ENCODE measurements at places on chromosomes 16 and 17.

DNA sequence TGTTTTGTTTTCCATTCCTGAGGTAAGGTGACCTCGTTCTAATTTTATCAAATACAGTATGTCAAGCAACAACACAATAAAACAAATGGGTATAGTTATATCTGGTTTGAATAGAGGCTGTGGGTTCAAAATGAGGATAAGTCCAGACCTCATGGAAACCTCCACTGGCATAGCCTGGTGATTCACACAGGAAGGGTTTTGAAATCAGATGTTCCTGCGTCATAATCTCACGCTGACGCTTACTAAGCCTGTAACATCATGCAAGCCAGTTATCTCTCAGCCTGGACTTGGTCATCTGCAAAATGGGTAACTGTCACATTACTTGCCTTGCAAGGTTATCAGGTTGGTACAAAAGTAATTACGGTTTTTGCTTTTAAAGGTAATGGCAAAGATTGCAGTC, 1056.3 kb upstream of the EEF2KMT start:
- no peak for DNase-seq

DNA sequence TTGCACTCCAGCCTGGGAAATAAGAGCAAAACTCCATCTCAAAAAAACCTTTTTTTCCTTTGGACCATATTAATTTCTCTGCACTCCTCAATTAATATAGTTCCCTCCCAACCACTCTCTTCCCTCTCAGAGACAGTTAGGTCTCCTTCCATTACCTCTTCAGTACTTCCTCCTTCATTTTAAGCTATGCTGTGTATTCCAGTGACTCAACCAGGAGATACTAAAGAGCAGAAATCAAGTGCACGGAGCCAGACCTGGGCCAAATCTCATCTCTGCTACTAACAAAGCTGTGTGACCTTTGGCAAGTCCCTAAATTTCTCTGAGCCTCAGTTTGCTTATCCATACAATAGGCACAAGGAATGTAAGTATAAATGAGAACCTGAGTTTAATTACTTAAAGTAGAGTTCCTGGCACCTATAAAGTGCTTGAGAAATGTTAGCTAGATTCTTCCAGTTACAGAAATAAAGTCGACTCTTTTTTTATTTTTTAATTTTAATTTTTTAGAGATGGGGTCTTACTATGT, 8.5 kb downstream of the PECAM1 start:
- no peak for DNase-seq

- DNase-seq: no peak
Observed at GRCh38 chr16:22304411-22304810, 7.2 kb downstream of the POLR3E start.

DNA sequence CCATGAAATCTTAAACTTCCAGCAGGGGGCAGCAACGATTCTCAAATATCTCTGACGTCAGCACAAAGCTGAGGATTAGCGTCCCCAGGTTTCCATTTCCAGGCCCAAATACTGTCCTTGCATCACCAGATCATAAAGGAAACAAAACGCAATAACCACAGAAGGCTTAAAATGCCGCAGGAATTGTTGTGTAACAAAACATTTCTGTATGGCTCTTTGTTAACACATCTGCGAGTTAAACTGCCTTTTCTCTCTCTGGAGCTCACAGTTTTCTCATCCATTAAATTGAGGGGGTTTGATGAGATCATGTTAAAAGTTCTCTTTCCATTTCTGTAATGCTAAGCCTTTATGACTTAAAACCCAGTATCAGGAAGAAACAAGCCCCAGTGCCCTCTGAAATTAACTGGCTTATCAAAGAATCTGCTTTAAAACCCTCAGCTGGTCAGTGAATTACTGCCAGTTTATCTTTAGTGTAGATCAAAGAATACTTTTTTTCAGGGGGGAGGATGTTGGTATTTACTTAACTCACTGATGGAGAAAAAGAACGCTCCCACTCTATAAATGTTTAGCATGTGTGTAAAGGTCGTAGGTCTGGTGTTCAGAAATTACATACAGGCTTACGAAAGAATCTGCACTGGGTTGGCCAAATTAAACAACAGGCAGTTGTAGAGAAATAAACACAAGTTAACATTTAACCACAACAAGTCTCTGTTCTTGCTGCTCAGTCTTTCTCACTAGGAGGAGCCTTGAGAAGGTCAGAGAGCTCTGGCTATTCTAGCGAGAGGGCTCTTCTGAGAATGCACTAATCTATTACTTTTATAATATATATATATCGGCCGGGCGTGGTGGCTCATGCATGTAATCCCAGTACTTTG, 10.6 kb upstream of the TERF2 start:
- peak; percentile 93 for DNase-seq

- DNase-seq: no peak
Observed at GRCh38 chr17:46764709-46765401, 53.6 kb downstream of the WNT3 start.

DNA sequence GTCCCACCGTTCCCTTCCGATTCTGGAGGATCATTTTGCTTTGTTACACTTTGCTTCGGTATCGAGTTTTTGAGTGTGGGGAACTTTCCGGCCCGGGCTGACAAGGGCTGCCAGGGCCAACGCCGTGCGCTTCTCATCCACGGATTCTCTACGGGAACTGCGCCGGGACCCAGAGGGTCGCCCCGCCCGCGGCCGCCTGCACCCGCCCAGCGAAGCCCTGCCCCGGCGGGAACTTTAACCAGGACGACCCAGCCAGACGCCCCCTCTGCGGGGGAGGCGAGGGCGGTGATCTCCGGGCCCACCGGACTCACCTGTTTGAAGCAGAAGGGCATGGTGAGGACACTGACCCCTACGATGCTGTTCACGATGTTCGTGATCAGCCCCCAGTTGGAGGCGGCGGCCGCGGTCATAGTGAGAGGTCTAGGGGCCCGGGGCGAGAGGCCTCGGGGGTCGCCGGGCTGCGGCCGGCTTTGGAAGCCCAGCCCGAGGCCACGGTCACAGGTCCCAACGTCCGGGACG, 536 bp downstream of the SLC38A10 start:
- peak; percentile 49 for DNase-seq

GRCh38 chr16:51938861-51939260, 608.1 kb downstream of the TOX3 start:
- DNase-seq: no peak

GRCh38 chr16:86048882-86049585, 150.1 kb downstream of the IRF8 start:
- DNase-seq: no peak

DNA sequence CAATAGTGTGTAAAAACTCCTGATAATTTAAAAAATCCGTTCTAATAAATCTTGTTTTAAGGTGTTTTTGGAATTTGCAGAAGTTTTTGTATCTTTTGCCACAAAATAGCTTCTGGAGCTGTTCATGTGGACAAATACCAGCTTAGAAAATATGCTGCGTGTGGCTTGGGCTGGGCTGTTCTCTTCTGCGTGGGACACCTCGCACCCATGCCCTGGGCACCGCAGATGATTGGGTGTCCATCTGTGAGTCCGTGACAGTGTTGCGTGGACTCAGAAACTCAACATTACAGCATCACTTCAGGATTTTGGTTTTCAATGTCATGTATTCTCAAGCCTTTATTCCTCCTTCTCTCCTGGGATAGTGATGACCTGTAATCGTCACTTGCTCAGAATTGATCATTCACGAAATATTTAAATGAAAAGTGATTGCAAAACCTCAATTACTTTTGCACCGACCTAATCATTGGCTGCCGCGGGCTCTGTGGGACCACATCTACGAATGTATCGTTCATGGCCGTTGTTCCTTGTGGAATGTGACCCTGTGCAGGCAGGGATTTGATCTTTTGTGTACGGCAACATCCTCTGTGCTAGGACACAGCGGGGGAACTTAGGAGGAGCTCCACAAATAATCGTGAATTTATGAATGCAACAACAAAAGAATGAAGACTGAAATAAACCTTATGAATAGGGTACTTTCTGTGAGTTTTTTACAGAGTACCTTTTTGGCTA, 210.3 kb upstream of the FOXF1 start:
- DNase-seq: no peak

DNA sequence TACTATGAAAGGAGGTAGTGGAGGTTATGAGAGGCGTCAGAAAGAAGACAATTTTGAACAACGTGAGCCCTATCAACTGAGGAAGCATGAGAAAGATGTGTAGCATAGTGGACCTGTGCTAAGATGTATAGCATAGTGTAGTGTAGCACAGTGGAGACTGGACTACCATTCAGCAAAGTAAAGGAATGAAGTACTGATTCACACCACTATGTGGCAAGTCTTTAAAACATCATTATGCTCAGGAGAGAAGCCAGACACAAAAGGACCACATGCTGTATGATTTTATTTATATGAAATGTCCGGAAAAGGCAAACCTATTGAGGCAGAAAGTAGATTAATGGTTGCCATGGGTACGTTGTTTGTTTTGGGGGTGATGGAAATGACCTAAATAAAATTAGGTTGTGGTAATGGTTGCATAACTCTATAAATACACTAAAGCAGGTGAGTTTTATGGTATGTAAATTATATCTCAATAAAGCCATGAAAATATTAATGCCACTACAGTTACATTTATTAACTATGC, 20.4 kb upstream of the XYLT1 start:
- DNase-seq: no peak

DNA sequence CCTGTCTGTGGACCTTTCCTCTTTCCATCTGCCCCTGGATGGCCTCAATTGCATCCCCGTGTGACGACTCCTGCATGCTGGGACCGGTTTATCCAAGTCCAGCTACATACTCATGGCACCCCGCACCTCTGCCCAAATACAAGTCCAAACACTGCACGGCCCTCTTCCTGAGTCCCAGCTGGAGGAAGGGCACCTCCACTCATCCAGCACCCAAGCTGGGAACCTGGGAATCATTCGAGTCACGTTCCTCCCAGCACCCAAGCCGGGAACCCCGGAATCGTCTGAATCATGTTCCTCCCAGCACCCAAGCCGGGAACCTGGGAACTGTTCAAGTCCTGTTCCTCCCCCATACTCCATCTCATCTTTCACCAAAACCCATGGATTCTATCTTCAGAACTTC, 10.2 kb downstream of the TRARG1 start:
- no peak for DNase-seq

- DNase-seq: no peak
Observed at GRCh38 chr16:11705311-11706025, 37.2 kb downstream of the TXNDC11 start.

DNA sequence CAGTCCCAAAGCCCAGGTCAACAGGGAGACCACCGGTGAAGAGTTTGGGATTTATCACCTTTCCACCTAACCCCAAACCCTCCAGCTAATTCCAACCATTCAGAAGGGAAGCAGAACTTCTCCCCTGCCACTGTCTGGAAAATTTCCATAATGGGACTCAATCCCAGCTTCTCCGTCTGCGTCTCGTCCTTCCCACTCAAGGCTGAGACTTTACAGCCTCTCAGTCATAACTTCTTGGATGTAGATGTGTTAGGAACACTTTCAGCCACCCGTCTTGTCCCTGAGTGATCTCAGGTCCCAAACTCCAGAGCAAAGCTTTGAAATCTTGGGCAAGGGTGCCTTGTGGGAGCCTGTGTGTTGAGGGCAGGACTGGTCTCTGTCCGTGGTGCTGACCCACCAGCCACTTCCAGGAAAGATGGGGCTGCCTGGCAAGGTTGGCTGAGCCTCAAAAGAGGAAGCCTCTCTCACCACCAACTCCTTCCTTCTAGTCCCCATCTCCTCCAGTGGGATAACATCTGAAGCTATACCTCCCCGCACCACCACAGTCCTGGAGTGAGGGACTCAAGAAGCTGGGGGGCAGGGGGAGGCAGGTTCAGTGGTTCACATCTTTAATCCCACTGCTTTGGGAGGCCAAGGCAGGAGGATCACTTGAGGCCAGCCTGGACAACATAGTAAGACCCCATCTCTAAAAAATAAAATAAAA, 9.3 kb downstream of the GAS2L2 start:
- peak; percentile 54 for DNase-seq

DNA sequence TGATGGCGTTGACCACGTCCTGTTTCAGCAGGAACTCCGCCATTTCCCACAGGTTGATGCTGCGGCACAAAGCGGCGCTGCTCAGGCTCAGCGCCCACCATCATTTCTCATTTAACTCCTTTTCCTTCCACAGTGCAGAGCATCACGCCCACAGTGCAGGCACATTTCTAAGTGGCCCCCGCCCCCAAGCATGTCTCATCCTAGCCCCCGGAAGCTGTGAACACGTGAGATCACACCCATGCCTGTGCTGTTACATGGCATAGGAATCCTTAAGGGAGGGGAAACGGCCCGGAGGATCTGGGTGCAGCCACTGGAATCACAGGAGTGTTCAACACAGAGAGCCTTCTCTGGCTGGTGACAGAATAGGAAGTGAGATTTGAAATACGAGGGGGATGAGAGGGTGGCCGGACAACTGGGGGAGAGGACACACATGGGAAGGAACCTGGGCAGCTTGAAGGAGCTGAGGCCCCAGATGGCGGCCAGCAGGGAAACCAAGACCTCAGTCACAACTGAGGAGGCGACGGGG, 4.7 kb downstream of the NAGPA start:
- DNase-seq: no peak

- DNase-seq: no peak
Observed at GRCh38 chr17:8359769-8360168, 16.7 kb downstream of the KRABD2 start.

- peak; percentile 46 for DNase-seq
Observed at GRCh38 chr16:76535-77272, 1.3 kb upstream of the MPG start.

- peak; percentile 27 for DNase-seq
Observed at GRCh38 chr17:48012151-48012520, 25.5 kb downstream of the COPZ2 start.

GRCh38 chr17:55727920-55728319, 5.3 kb upstream of the TMEM100 start:
- no peak for DNase-seq

GRCh38 chr16:35744084-35744483, 2284.7 kb downstream of the TP53TG3F start:
- DNase-seq: no peak

DNA sequence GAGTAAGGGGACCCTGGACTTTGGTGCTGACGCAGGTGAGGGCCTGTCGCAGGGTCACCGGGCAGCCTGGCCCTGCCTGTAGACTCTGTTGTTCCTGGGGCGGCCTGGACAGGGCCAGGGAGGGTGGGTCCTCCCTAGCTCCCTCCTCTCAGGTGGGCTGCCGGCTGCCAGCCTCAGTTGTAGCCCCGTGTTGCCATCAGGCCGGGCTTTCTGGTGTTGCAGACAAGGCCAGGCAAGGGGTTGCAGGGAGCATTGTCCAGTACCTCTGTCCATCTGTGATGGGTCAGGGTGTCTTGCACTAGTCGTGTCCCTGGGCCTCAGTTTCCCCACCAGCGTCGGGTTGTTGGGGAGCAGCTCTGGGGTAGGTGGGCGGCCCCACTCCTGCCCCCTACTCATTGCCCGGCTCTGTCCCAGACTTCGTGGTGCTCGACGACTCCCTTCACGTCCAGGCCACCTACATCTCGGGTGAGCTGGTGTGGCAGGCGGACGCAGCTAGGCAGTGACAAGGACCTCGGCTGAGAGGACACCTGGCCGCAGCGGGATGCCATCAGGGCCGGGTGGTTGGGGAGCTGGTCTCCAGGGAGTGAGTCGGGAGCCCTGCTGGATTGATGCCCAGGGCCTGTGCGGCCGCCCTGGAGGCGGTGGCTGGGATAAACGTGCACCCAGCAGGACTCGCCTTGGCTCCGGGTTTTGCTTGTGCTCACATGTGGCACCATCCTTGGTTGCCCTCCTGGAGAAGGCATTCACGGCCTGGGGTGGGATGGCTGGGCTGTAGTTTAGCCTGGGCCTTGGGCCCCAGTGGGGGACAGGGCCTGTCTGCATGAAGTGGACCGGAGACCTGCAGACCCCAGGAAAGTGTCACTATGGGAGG, 1.9 kb downstream of the CEMP1 start:
- peak; percentile 52 for DNase-seq

- DNase-seq: peak; percentile 73
Observed at GRCh38 chr17:80008383-80008840, 27.3 kb downstream of the TBC1D16 start.

Measured in ACHN (cell line).